A549 treated with AZD2906 at 1 μM for 4 hours (cell line): ENCODE measurements at places on chromosomes 1 and 21. TPM values are rescaled to one million over a fixed set of nuclear protein-coding genes. Genes with fewer than 3 reads are reported as not detected.

Gene KRTAP7-1
- total RNA-seq, result not detected in 5 replicates

Gene DIRAS3
- 0.78 to 1.3 TPM (median 1.2 TPM) in 5 replicates for total RNA-seq

Gene LCE1C
- total RNA-seq, result 0.22 TPM in 1 of 5 replicates, not detected in the others

Gene ASB17
- not detected in 5 replicates for total RNA-seq

Gene IGSF9
- 0.12 to 0.22 TPM (median 0.15 TPM) in 5 replicates for total RNA-seq

Gene FCER1G
- 0.17 to 0.33 TPM in 2 of 5 replicates, not detected in the others for total RNA-seq

Gene DYNLT4
- total RNA-seq, result 0.63 to 0.93 TPM (median 0.68 TPM) in 4 of 5 replicates, not detected in the other

Gene BEST4
- 0.17 to 0.37 TPM (median 0.24 TPM) in 5 replicates for total RNA-seq

Gene BGLAP
- 0.15 to 0.37 TPM (median 0.32 TPM) in 5 replicates for total RNA-seq

Gene VCAM1
- 0.04 to 0.08 TPM (median 0.05 TPM) in 5 replicates for total RNA-seq

Gene NIPAL3
- total RNA-seq, result 6.3 to 7.4 TPM (median 7.1 TPM) in 5 replicates

Gene ADORA3
- total RNA-seq, result not detected in 5 replicates

Gene GSTM1
- total RNA-seq, result not detected in 5 replicates

Gene FCN3
- total RNA-seq, result not detected in 5 replicates

Gene CDA
- total RNA-seq, result 33.3 to 43.7 TPM (median 34.5 TPM) in 5 replicates

Gene TTC24
- not detected in 5 replicates for total RNA-seq

Gene OPTC
- total RNA-seq, result not detected in 5 replicates

Gene RHEX
- total RNA-seq, result not detected in 5 replicates

Gene FAM151A
- total RNA-seq, result 0.26 to 0.41 TPM (median 0.31 TPM) in 5 replicates
